Effector memory CD8-positive, alpha-beta T cell (primary cell): ENCODE measurements at places on chromosomes 16 and 17.

- H3K4me1 ChIP-seq: no peaks in the 10 kb centered on the region
- no peak overlapping the region for H3K27ac ChIP-seq
- H3K4me3 ChIP-seq: no peak overlapping the region
- no peak for DNase-seq
- H3K27me3 ChIP-seq: peaks cover 39% of the 10 kb centered on the region
- peaks cover 6% of the 10 kb centered on the region for H3K36me3 ChIP-seq
These were observed 19.0 kb upstream of the LHX1 start for GRCh38 chr17:36918211-36918691.

DNA sequence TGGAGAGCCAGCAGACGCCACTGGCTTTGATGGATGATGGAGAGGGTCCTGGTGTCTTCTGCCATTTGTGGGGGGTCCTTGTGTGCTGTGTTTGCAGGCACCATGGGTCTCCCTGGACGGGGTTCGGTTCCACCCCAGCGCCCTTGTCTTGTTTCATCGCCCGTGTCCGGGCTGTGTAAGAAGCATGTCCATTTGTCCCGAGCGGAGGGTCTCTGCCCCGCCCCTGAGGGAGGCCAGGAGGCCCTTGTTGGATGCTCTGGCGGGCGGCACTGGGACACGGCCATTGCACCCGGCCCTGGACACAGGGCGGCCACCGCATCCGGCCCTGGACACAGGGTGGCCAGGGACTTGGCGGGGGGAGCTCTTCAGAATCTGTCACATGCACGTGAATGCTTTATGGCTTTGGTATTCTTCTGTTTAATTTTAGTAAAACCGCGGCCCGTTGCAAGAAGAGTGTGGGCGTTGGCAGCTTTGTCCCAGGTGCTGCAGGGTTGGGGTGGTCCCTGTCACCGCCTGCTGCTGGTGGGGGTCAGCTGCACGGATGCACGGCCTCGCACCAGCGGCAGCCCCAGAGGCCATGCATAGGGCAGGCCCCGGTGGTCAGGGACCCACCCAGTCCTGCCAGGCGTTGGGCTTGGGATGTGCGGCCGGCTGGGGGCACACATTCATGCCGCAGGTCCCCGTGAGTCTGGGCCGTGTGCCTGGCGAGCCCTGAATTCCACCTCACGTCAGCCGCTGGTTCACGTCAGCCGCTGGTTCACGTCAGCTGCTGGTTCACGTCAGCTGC lies 21.0 kb upstream of the ZNF750 start:
- no peaks in the 10 kb centered on the region for H3K27me3 ChIP-seq
- peaks cover 42% of the 10 kb centered on the region for H3K4me1 ChIP-seq
- DNase-seq: no peak
- peak overlapping the region; percentile 76 for H3K4me3 ChIP-seq
- H3K36me3 ChIP-seq: peaks cover 17% of the 10 kb centered on the region
- H3K27ac ChIP-seq: peak overlapping the region; percentile 99

- no peak for DNase-seq
- peaks cover 4% of the 10 kb centered on the region for H3K4me1 ChIP-seq
- no peak overlapping the region for H3K4me3 ChIP-seq
These were observed 49.1 kb downstream of the TBC1D16 start for GRCh38 chr17:79986411-79987186.

- H3K4me1 ChIP-seq: no peaks in the 10 kb centered on the region
- no peak overlapping the region for H3K4me3 ChIP-seq
- no peaks in the 10 kb centered on the region for H3K36me3 ChIP-seq
- H3K27ac ChIP-seq: no peak overlapping the region
These were observed 55.3 kb upstream of the ETV4 start for GRCh38 chr17:43601280-43602039.

DNA sequence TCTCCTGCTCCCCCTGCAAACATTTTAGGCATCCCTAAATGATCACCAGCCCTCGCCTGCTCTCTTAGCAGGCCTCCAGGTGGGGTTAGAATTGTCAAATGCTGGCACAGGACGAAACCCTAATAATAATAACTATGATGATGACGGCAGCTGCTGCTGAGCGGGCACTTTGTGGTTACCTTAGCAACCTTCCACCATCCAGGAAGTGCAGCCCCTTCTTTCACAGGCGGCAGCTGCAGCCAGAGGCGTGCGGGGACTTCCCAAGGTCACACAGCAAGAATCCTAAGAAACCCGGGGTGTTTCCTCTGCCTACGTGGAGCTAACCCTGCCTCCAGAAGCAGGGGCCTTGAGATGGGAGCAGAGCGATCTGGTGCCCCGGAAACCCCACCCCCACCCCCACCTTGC lies 22.4 kb upstream of the EIF1 start:
- peak overlapping the region; percentile 89 for H3K4me3 ChIP-seq
- DNase-seq: peak; percentile 62
- H3K27me3 ChIP-seq: no peaks in the 10 kb centered on the region
- H3K4me1 ChIP-seq: peaks cover 17% of the 10 kb centered on the region
- peak overlapping the region; percentile 99 for H3K27ac ChIP-seq
- H3K36me3 ChIP-seq: peaks cover 14% of the 10 kb centered on the region

- H3K4me1 ChIP-seq: no peaks in the 10 kb centered on the region
- no peak overlapping the region for H3K4me3 ChIP-seq
- H3K27me3 ChIP-seq: no peaks in the 10 kb centered on the region
- peaks cover 5% of the 10 kb centered on the region for H3K36me3 ChIP-seq
- DNase-seq: no peak
- peak overlapping the region; percentile 17 for H3K27ac ChIP-seq
These were observed 21.3 kb downstream of the TMEM186 start for GRCh38 chr16:8776129-8776584.
